ENCODE measurements at places on chromosomes 5 and 9.
A peak's percentile ranks its signal among the peaks of the same experiment; 100 is the strongest.

DNA sequence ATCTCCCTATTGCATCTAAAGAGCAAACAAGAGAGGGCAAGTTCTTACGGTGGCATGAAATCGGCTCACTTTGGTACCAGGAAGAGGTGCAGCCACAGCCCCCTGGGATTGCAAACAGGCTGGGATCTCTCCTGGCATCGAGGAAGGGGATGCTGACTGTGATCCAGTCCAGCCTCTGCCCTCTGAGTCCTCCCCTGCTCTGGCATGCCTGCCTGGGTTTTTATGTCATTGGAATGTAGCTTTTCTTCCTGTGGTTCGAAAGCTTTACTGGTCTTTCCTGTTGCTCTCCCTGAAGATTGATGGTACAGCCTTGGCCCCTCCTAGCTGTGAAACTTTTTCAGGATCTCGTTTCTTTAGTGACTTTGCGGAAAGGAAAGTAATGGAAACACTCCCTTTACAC is 6.6 kb downstream of the SLC46A2 start:
- DNase-seq: no peak

DNA sequence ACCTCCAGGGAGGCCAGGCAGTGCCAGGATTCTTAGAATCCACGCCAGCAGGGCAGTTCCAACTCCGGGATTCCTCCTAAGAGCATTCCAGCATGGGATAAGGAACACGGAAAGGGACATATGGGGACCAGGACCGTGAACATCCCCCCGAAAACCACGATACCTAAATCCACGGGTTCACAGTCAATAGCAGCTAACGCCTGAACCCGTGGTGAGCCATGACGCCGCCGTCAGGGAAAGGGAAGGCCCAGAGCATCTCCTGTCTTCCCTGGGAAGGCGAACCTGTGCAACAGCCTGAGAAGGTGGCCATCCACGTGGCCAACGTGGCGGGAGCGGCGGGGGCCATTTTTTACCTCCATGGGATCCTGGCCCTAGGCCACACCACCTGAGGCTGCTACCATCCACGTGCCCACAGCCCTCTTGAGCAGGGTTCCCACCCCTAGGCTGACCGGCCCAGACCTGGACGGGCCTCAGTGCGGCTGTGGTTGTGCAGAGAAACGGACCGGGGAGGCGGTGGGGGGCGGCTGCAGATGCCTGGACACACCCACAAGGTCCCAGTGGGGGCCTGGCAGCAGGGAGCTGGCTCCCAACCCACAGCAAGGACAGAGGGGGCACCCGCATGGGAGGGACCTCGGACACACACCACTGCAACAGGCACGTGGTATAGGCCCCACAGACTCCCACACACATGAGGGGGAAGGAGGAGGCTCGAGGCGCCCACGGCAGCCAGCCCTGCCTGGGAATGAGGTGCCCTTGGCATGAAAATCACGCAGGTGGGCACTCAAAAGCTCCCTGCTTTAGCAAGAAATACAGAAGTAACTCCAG is 42.8 kb downstream of the SLC12A7 start:
- no peak for DNase-seq

DNA sequence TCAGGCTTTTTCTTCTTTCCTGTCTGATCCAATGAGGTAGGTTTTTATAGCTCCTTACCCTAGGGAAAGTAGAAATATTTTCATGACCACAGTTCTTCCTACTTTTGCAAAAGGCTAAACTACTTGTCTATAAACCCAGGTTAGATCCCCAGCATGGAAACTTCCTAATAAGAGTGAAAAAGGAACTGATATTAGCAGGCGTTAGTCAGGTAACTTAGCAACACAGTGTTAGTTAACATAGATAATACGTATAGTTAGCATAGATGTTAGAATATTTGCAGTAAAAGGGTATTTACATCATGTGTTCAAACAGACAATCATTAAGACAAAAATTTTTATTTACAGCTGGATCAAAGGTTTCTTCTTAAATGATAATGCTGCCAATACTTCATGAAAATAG is 162.9 kb upstream of the DAB2 start:
- DNase-seq: no peak

GRCh38 chr9:22683700-22684075 is 237.1 kb downstream of the DMRTA1 start:
- no peak for DNase-seq

DNA sequence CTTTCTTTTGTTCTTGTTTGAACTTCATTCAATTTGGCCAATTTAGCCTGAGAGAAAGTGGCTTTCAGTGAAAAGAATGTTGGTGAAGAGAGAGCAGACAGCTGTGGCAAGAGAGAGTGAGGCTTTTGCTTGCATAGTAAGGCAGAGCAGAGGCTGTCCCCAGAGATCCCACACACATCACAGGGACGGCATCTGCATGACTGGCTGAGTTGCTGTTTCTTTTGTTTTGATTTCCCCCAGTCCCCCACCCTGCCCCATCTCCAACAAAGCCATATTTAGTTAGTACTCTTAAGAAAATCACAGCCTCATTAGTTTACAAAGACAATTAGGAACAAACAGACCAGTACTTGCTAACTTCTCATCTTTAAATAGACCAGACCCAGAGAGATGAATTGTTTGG is 363.9 kb upstream of the SEMA6A start:
- DNase-seq: no peak

GRCh38 chr5:472656-473550 is 29.9 kb downstream of the EXOC3 start:
- peak; percentile 91 for DNase-seq

- DNase-seq: peak; percentile 78
Measured at GRCh38 chr5:180868960-180869359, 7.9 kb upstream of the ZFP62 start.

GRCh38 chr9:70220216-70220615 is 38.6 kb upstream of the SMC5 start:
- DNase-seq: no peak

GRCh38 chr5:187042-187431 is 4.3 kb upstream of the LRRC14B start:
- DNase-seq: no peak
